Activated CD8-positive, alpha-beta memory T cell treated with anti-CD3 and anti-CD28 coated beads for 4 hours (primary cell): ENCODE measurements at places on chromosomes 3 and 15.

- no peak for DNase-seq
These were observed 146.6 kb downstream of the ATP10A start for GRCh38 chr15:25716414-25717126.

GRCh38 chr3:45688194-45688881, 858 bp upstream of the SACM1L start:
- DNase-seq, result no peak

GRCh38 chr3:167350245-167350862, 29.7 kb downstream of the ZBBX start:
- DNase-seq, result no peak

- no peak for DNase-seq
These were observed 194.6 kb downstream of the ADAMTSL3 start for GRCh38 chr15:83848315-83849050.

DNA sequence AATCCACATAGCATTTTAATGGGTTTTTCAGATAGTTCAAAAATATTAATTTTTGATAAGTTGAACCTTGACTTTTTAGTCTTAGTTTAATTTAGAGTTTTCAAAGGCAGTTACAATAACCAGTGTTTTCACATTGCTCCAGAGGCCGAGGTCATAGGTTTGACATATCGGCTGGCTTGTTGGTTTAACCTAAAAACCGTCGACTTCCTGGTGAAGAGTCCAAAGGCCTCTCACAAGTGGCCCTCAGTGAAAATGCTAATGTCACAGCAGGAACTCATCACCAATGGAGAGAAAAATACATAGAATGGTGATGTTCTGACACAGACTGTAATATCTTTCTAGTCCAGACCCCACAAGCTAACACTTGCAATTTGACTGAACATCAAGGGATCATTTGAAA, 642.3 kb downstream of the PLOD2 start:
- no peak for DNase-seq

GRCh38 chr3:179949412-179949811, 87.3 kb downstream of the PEX5L start:
- DNase-seq, result no peak

- no peak for DNase-seq
These were observed 979 bp downstream of the UNC13C start for GRCh38 chr15:53979051-53979788.

GRCh38 chr3:184887574-184887973, 75.6 kb downstream of the VPS8 start:
- no peak for DNase-seq

- DNase-seq, result no peak
These were observed 123.2 kb upstream of the TBC1D5 start for GRCh38 chr3:17865631-17866030.

GRCh38 chr3:170690661-170690981, 104.7 kb upstream of the SLC7A14 start:
- no peak for DNase-seq

DNA sequence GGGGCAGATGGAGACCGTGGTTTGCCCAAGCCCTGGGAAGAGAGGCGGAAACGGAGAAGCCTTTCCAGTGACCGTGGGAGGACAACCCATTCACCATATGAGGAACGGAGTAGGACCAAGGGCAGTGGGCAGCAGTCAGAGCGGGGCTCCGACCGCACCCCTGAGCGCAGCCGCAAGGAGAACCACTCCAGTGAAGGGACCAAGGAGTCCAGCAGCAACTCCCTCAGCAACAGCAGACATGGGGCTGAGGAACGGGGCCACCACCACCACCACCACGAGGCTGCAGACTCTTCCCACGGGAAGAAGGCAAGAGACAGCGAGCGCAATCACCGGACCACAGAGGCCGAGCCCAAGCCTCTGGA, 2.0 kb downstream of the RBM15B start:
- no peak for DNase-seq

- DNase-seq, result peak; percentile 80
These were observed 759 bp downstream of the WDR6 start for GRCh38 chr3:49007771-49008528.

GRCh38 chr3:126955004-126955790, 27.7 kb upstream of the PLXNA1 start:
- no peak for DNase-seq

DNA sequence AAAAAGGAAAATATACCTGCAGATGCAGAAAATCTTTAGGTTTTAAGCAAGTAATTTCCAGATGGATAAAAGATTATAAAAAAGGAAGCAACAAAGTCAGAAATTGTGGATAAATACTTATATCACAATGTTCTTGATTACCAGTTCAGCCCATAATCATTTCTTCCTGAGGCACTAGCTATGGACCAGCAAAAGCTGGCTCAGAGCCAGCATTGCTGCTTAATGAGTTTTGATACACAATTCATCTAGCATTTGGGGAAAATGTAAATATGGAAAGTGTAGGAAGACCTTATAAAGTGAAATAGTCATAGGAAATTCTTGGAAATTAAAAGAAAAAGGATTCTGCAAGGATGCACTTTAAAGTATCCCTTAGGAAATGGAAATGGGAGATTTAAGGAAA, 168.3 kb upstream of the GBE1 start:
- DNase-seq, result no peak

DNA sequence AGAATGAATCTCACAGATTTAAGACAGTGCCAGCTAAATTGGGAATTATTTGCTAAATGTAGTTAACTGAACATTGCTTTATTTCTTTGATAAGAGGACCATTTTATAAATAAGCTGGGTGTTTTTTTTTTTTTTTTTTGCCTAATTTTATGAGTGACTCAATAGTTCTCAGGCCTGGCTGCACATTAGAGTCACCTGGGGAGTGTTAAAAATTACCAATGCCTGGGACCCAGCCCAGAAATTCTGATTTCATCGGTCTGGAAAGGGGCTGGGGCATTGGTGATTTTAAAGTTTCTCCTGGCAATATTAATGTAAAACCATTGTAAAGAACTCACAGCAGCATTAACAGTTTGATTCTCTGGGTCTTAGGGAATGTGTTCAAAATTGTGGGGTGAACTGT, 51.2 kb upstream of the PHLDB2 start:
- no peak for DNase-seq

GRCh38 chr3:61664105-61664482, 102.7 kb downstream of the PTPRG start:
- no peak for DNase-seq
